Effector CD4-positive, alpha-beta T cell (primary cell): ENCODE measurements at places on chromosomes 11 and 22.

- DNase-seq = peak; percentile 17
Measured at GRCh38 chr11:117230286-117230961, 1.4 kb downstream of the PCSK7 start.

DNA sequence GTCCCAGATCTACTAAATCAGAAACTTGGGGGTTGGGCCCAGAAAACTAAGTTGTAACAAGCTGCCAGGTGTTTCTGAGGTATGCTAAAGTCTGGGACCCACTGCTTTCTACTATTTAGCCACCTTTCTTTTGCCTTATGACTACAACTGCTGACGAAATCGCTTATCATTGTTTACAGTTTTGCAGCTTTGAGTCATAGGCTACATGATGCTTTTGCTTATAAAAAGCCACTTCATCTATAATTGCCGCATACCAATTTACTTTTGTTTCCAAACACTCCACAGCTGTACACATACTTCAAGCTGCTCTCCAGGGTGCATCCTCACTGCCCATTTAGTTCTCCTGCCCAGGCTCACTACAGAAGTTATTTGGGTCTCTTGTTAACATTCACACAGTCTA is 144.7 kb downstream of the ENTHD1 start:
- no peak for DNase-seq

- DNase-seq = no peak
Measured at GRCh38 chr11:66715346-66716085, 13.5 kb downstream of the SPTBN2 start.

DNA sequence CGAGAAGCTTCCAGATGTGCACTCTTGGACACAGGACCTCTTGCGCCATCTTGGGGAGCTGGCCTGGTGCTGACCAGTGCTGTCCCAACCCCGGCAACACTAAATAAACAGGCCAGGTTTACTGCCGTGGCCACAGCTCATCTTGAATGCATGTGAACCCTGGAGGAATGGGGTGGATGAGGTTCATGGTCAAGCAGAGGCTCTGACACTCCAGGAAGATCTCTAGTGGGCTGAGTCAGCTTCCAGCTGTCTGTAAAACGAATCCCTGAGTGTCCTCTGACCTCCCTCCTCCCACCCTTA is 51.8 kb downstream of the ALX4 start:
- DNase-seq = no peak

DNA sequence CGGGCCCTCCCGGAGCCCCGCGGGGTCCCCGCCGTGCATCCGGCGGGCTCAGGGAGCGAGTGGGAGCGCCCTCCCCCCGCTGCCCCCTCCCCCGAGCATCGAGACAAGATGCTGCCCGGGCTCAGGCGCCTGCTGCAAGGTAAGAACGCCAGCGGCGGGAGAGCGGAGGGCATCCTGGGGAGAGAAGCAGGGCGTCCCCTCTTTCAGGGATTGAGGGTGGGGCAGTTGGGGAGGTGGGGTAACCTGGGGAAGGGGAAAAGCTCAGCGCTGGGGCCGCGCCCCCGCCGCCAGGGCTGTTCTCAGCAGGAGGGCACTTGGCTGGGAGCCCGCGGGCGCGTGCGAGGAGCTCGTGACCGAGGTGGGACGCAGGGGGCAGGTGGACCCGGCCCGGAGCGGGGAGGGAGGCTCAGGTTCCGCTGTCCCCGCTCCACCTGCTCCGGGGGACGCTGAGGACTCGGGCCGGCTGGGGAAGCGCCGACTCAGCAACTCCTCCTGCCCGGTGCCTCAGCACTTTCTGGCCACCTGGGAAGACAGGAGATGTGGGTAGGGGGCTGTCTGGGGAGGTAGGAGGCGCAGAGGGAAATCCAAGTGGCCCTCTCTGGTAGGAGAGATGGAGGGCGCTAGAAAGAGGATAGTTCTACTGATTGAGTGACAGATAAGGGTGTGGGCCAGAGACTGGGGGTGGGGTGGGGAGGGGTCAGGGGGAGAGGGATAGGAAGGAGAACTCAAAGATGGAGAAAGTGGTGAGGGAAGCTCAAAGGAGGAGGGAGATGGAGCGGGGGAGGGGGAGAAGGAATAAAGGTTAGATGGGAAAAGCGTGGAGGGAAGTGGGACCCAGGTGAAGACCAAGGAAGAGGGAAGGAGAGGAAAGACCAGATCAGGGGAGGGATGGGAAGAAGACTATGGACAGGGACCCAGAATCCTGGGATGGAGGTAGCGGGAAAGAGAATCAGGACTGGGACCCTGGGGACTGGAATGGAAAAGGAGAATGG is 726 bp downstream of the RTN4RL2 start:
- no peak for DNase-seq

DNA sequence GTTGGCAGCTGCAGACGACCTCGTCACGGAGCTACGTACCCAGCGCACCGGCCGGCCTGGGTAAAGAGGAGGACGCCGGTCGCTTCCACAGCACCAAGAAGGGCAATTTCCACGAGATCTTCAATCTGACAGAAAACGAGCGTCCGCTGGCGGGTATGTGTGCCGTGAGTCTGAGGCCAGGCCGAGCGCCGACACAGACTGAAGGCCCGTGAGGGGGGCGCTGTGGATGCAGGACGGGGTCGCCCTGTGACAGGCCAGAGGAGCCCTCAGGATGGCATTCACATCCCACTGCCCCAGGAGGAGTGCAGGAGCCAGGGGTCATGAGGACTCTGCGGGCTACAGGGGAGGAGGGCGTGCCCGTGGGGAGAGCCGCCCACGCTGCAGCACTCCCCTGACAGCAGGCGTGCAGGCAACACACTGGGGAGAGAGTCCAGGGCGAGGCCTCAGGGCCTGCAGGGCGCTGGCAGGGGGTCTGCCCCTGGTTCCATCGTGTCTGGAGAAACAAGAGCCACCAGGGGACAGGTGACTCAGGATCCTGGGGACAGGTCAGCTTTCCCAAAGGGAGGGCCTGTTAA is 53.6 kb downstream of the GRAMD4 start:
- DNase-seq = no peak

DNA sequence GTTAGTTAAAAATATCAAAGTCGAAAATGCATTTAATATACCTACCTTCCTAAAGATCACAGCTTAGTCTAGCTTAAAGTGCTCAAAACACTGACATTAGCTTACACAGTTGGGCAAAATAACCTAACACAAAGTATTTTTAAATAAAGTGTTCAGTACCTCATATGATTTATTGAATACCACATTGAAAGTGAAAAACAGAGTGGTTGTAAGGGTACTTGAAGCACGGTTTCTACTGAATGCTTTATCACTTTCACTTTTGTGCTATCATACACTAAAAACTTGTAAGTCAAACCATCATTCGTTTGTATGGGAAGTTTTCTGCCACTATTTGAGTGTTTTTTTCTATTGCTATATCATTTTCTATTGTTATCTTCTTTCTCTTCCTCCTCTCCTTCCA is 36.6 kb downstream of the ZBTB44 start:
- DNase-seq = no peak

GRCh38 chr11:46504817-46505613 is 88.8 kb downstream of the AMBRA1 start:
- no peak for DNase-seq
